ENCODE measurements at places on chromosomes 2 and 18.

- no peak for DNase-seq
Observed at GRCh38 chr18:30454920-30455319, 587.6 kb downstream of the DSC3 start.

GRCh38 chr18:78801011-78801410 lies 178.6 kb upstream of the SALL3 start:
- DNase-seq, result no peak

DNA sequence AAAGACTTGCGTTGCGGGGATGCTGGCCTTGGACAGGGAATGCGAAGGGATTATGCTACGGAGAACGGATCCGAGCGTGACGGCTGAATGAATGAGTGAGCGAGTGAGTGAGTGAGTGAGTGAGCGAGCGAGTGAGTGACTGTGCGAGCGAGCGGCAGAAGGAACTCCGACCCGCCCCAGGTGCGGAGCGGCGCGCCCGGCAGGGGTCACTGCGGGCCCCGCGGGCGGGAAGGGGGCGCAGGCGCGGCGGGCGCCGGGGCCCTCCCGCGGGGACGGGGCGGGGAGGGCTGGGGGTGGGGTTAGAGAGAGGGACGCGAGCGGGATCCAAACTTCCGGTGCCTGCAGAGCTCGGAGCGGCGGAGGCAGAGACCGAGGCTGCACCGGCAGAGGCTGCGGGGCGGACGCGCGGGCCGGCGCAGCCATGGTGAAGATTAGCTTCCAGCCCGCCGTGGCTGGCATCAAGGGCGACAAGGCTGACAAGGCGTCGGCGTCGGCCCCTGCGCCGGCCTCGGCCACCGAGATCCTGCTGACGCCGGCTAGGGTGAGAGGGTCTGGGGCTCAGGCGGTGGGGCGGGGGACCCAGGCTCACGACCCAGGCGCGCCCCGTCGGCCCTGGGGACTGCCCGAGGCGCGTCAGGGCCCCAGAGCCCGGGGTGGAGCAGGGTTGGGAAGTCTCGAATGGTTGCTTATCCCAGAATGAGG lies at the start of gene ITM2C:
ITM2C (plus strand) TSS at position 338 of the 702 bp plus-strand sequence; CDS start at position 422, 84 bp downstream.
- DNase-seq, result peak; percentile 86

DNA sequence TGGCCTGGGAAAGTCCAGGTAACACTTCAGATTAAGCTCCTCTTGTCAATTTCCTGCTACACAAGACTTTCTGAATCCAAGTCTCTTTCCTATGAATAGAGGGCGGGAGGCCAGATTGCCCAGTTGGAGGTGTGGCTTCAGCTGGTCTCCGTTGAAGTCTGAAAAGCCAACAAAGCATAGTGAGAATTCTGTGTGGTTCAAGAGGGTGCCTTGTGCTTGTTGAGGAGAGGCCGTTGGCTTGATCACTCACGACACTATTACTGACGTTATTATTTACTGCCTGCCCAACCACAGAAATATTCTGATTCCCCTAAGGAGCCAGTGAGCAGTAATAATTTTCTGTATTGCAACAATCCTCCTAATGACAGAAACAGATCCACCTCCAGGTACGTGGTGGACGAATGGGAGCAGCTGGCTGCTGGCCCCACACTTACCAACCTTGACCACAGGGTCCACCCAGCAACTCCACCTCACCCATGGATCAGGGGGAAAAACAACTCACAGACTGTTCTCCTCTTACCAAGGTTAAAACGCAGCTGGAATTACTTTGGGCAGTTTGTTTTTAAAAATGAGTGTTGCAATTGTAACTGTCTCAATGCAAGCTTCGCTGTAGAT lies 21.9 kb downstream of the NRP2 start:
- DNase-seq, result no peak

DNA sequence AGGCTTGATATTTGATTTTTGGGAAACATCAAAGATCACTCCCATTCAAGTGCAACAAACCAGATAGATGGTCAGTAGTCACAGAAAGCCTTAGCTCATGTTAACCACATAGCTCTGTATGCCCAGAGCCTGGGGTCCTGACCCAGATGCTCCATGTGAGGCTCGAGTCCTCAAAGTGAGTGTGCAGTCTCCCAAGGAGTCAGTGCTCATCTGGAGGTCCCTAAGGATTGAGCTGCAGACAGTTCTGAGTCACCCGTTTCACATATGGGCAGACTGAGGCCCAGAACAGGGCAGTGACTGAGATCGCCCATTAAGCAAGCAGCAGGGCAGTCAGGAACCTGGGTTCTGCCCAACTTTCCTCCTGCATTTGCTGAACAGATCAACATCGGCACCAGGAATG lies 9.2 kb downstream of the TMEM37 start:
- no peak for DNase-seq

GRCh38 chr2:1995987-1996386 lies 251.7 kb upstream of the PXDN start:
- DNase-seq, result no peak

GRCh38 chr2:180978903-180979748 lies 1.3 kb upstream of the UBE2E3 start:
- no peak for DNase-seq

- DNase-seq, result no peak
Observed at GRCh38 chr2:27041752-27042151, 9.0 kb downstream of the TMEM214 start.

- no peak for DNase-seq
Observed at GRCh38 chr2:46232860-46233259, 64.3 kb upstream of the EPAS1 start.

GRCh38 chr18:22282311-22283115 lies 113.1 kb downstream of the GATA6 start:
- no peak for DNase-seq

GRCh38 chr2:11237122-11237521 lies 81.9 kb downstream of the SLC66A3 start:
- DNase-seq, result no peak

GRCh38 chr2:177316756-177317155 lies 52.2 kb upstream of the NFE2L2 start:
- DNase-seq, result no peak

- no peak for DNase-seq
Observed at GRCh38 chr2:104371087-104371781, 482.7 kb upstream of the POU3F3 start.

- no peak for DNase-seq
Observed at GRCh38 chr2:33441235-33441810, 35.1 kb upstream of the RASGRP3 start.

DNA sequence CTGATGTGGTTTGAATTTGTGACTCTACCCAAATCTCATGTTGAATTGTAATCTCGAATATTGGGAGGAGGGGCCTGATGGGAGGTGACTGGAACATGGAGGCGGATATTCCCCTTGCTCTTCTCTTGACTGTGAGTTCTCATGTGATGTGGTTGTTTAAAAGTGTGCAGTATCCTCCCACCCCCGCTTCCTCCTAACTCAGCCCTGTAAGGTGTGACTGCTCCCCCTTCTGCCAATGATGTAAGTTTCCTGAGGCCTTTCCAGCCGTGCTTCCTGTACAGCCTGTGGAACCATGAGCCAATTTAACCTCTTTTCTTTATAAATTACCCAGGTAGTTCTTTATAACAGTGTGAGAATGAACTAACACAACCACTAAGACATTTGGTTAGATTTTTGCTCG lies 458.4 kb downstream of the THSD7B start:
- no peak for DNase-seq

GRCh38 chr2:181374781-181375675 lies 82.2 kb upstream of the ITGA4 start:
- no peak for DNase-seq

GRCh38 chr18:59963229-59963628 lies 63.4 kb downstream of the PMAIP1 start:
- DNase-seq, result no peak

DNA sequence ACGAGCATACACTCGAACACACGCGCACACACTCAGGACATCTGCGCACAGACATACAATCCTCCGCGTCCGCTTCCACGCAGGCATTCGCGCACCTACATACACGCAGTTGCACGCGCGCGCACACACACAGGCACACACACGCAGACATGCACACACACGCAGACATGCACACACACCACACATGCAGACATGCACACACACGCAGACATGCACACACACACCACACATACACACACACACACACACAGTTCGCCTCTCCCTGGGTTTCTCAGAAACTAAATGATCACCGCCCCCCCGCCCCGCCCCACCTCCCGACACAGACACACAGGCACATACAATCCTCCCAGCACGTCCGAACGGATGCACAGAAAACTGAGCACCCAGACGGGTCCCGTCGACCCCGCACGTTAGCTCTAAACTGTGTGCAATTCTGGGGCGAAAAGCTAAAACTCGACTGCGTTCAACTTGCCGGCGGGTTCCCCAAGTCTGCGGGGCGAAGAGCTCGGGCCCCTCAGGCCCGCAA lies 1.0 kb downstream of the EPHA4 start:
- DNase-seq, result no peak

GRCh38 chr2:210199186-210199765 lies 26.0 kb downstream of the ACADL start:
- DNase-seq, result no peak

- DNase-seq, result no peak
Observed at GRCh38 chr2:176643646-176644045, 374.4 kb downstream of the MTX2 start.

DNA sequence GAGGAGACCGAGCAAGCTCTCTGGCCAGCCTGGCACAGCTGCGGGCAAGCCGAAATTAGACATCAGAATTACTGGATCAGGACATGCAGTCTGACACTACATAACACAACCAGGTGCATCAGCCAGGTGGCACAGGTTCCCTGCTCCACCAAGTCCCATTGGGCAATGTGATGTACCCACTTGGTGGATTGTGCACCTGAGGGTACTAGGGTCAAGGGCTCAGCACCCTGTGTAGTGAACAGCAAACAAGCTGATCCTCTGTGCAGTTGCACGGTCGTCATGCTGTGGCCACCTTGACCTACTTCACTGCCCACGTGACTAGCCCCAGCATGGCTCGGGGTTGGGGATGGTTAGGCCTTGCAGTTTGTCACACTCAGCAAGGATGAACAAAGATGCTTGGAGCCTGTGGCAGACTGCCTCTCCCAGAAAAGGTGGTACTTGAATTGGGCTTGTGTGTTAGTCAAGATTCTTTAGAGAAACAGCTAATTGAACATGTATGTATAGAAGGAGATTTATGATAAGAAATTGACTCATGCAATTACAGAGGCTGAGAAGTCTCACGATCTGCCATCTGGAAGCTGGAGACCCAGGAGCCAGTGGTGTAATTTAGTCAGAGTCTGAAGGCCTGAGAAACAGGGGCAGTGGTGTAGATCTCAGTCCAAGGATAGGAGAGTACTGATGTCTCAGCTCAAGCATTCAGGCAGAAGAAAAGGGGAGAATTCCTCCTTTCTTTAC lies 71.4 kb upstream of the TMEM87B start:
- no peak for DNase-seq

DNA sequence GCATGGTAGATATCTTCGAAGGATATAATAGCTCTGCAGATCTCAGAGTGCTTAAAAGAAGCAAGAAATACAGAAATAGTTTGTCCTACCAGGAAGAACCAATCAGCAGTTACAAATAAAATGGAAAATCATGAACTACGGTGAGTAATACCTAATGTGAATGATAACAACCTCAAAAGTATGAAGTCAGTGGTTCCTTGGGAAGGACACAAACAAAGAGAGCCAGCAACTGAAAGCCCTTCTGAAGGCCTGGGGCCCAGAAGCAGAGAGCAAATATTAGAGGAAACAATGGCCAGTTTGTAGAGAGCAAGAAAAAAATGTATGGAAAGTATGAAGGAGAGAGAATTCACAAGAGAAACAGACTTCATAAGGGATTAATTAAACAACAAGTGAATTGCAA lies 226.8 kb upstream of the CHST9 start:
- no peak for DNase-seq

- no peak for DNase-seq
Observed at GRCh38 chr2:239399921-239400595, 762 bp downstream of the HDAC4 start.

DNA sequence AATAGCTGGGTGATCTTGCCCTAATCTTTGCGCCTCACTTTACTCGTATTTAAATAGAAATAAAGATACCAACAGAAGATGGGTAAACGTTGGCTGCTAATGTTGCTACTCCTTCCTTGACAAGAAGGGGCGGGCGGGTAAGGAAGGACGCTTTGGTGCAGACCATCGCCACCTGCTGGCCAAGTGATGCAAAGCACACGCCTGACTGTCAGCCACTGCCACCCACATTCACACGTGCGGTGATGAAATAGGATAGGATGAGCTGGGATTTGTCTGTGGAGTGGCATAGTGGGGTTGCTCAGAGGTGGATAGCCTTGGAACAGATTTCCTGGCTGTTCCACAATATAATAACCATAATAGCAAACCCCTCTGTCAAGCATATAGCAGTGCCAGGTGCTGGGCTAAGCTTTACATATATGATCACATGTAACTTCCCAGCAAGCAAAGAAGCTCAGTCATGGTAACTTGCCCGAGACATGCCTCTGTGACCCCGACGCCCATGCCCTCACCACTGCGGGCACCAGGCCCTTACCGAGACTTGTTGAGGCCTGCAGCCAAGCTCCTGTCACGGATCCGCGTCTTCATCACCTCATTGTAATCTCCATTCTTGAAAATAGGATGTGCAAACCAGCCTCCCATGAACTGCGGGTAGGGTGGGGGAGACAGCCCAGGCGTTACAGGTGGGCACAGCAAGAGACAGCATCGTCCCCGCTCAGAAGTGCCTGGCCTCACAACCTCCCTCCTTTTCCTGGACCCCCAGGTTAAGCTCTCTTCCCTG lies 39.3 kb downstream of the LCT start:
- DNase-seq, result no peak
